ENCODE measurements at places on chromosomes 6 and 20.

DNA sequence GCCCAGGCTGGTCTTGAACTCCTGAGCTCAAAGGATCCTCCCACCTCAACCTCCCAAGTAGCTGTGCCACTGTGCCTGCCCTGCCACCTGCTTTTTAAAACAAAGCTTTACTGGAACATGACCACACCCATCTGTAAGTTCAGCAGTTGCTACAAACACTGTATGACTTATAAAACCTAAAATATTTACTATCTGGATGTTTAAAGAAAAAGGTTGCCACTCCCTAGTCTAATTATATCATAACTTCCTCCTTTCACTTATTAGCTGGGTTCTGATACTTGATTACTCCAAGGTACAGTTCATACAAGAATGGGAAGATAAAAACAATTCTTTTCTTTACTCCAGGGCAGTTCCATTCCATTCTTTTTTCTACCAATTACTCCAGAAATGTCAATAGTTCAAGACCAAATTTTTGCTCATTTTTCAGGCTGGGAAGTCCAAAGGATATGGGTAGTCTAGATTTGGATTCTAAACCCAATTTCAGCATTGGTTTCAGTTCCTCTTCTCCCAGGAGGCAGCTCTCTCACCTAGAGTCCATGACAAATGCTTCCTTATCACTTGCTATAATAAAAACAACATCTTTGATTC lies 63.1 kb downstream of the SEC63 start:
- no peak for DNase-seq

- DNase-seq, result no peak
Measured at GRCh38 chr6:109166673-109167072, 71.4 kb downstream of the CEP57L1 start.

GRCh38 chr6:107576852-107577251 lies 86.9 kb downstream of the SOBP start:
- DNase-seq, result no peak

- no peak for DNase-seq
Measured at GRCh38 chr20:44326391-44327159, 10.3 kb upstream of the R3HDML start.

GRCh38 chr6:138129190-138129589 lies 22.0 kb upstream of the PERP start:
- DNase-seq, result no peak

- no peak for DNase-seq
Measured at GRCh38 chr6:13368731-13369115, 40.4 kb upstream of the TBC1D7 start.

DNA sequence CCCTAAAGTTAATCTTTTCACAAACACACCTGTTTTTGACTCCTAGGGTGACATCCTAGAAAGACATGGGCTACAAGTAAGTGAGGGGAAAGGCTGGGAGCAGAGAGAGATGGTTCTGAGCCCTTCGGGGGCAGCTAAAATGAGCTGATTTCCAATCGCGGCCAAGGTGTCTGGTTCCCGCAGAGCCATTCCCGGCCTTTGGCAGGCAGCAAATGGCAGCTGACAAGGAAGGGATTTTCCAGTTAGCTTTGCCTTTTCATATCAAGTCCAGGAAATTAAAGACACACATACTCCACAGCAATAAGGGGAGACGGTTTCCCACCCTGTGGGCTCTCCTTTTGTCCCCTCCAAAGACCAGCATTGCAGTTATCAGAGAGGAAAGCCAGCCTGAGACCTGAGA lies 228.5 kb downstream of the ZMYND8 start:
- DNase-seq, result no peak

DNA sequence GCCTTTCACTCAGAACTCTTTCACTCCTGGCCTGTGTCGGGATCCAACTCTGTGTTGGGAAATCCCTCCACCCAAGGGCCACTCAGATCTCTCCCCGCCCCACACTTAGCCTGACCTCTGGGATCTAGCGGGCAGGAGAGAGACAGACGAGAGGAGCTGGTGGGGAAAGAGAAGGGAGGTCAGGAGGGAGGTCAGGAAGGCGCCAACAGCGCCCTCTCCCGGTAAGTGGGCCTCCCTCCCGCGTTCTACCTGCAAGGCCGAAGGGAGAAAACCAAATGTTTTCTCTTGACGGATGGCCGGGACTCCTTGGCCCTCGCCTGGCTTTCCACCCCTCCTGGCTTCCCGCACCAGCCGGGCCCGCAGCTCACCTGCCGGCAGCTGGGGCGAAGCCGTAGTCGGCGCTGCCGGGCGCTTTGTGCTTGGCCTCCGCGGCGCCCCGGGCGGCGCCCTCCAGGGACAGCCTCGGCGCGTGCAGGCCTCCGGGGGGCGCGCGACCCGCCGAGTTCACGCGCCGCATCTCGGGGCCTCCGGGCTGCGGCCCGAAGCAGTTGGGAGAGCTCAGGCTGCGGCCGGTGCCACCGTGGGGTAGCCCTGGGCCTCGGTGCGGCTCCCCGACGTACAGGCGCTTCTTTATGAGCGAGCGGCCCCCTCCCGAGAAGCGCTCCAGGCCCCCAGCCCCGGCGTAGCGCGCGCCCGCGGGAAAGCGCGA lies 38.2 kb downstream of the C6orf132 start:
- DNase-seq, result no peak

DNA sequence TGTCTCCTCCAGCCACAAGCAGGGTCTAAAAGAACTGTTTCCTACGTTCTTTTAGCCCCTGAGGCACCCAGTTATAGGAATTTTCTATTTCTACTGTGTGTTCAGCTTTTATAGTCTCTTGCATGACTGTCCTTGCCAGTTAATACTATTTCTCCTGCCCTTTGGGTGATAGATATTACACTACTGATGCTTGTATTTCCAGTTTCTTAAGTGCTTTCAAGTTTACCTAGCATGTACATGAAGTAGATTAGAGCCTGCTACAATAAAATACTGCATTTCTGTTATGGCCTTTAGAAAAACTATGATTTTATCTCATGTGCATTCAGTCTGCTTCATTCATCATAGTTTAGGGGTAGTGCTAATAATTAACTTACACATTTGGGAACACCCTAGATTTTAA lies 89.6 kb downstream of the FOXO3 start:
- DNase-seq, result no peak

GRCh38 chr20:52269321-52269720 lies 77.7 kb upstream of the ZFP64 start:
- DNase-seq, result no peak

DNA sequence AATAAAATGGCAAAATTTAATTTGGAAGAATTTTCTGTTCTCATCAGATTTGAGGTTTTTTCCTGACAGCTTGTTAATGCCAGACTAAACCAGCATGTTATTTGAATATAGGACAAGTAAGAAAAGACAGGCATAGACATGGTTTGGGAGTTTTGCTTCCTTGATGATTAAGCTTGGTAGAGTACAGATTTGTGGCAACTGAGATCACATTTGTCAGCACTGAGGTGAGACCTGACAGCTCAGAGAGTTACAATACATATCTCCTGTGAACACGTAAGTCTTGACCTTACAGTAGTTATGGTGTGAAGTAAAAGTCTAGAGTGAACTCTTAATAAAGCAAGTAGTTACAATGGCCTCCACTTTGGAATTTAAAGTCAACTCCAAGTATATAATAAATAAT lies 34.5 kb downstream of the CENPW start:
- DNase-seq, result no peak

GRCh38 chr6:144296973-144297372 lies 11.8 kb downstream of the UTRN start:
- DNase-seq, result no peak

DNA sequence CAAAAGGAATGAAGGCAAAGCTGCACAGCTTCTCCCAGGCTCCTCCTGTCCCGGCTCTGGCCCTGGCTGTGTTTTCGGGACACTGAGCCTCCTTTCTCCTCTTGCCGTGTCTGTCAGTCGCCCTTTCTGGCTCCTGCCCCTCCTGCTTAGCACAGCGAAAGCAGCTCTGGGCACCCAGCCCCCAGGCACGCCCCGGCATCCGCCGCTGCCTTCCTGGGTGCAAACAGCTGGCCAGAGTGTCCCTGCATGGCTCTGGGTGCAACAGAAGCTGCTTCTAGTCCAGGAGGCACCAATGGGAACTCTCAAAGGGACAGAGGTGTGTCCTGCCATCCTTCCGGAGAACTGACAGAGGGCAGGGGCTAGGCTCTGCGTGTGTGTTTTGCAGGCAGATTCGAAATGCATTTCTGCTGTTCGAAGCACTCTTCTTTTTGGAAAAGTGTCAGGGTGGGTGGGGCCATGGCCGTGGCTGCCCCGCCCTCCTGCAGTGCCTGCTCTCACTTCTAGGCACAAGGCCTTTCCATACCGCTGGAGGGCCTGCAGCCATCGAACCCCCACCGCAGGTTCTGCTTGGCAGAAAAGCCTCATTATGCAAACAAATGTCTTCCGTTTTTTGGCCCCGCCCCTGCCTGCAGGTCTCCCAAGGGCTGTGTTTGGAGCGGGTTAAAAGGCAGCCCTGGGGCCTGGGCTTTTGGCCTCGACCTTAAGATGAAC lies 15.5 kb downstream of the COL9A3 start:
- DNase-seq, result no peak

DNA sequence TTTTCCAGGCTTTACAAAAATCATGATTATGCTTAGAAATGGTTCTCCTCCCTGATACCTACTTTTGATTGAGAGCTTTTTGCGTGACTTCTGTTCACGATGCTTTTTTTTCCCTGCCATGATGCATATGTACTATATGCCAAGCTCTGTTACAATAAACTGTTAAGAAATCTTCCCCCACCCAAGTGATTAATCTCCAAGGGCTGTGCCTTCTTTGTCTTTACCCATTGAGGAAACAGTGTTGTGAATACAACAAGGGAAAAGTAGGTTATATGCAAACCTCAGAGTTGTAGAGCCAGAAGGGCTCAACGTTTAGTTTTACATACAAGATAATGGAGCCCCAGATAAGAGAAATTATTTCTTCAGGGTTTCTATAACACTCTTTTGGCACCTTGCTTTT lies 34.1 kb upstream of the MYLK2 start:
- DNase-seq, result no peak

GRCh38 chr20:1811621-1812498 lies 83.3 kb upstream of the SIRPA start:
- DNase-seq, result no peak

Measured in occipital lobe (tissue), 3 donors.